Osteocyte (in vitro differentiated cells): ENCODE measurements at places on chromosomes 16 and 17.

DNA sequence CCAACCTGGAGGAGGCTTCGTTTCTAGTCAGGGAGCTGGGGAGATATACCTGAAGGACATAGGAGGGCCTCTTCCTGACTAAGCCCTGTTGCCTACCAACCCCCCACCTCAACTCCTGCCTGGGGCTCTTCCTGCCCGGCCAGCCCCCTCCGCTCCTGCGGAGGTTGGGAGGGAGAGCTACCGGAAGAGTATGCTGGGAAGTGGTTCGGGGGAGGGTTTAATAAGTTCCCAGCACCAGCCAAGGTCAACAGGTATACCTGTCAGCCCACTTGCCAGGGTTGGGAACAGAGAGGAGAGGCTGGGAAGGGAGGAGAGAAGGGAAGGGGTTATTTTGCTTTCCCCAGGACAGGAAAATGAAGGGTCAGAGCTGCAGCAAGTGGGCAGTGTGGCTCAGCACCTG lies 4.7 kb downstream of the PPP1R1B start:
- no peak for DNase-seq

DNA sequence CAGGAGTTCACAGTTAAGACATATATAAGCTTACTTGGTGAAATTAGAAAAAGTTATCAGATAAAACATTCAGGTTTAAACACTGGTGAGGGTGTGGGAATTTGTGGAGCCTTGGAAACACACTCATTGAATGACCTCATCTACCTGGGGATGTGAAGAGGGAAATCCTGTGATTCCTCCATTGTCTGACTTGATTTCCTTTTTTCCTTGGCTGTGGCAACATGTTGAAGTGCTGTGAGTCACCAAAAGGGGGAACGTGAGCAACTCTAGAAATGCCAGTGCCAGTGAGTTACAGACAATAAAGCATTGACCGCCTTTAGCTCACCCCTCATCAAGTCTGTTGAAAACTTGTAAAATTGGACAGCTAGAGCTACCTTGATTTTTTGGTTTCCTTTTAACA lies 1.8 kb downstream of the HMOX2 start:
- no peak for DNase-seq

DNA sequence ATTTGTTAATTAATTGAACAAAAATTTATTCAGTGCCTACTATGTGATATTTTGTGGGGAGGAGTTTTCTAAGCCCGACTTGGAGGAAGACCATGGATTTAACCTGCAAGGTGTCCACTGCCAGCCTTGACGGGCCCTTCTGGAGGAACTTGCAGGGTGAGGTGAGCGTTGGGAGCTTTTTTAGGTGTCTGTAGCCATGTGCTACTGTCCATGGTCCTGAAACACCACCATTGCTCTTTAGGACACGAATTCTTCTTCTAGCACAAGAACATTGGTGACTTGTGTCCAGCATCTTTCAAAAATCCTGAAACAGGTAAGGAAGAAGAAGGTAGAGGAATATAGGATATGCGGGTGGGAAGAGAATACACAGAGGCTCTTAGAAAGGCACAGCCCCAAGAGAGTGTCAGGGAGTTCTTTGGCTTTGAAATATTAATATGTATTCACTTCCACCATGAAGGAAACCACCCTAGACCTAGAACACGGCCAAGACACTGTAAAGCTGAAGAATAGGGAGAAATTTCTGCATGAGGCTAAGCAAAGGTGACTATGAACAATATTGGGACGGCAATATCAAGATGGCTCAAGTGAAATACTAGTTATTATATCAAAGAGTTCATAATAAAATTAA lies 27.9 kb upstream of the OR4D1 start:
- no peak for DNase-seq

GRCh38 chr16:47069313-47069712 lies 74.4 kb downstream of the NETO2 start:
- DNase-seq = no peak

DNA sequence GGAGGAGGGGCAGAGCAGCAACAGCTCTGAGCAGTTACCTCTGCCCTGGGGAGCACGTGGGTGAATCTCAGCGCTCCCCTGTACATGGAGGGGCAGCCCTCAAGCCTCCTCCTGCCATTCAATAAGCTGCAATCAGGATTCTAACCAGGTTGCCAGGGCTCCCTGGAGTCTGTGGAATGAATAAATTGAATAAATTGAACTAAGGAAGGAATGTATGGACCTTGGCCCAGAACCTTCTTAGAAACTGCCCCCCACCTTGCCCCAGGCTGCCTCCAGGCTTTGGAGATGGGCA lies 1.6 kb upstream of the CDH16 start:
- no peak for DNase-seq

DNA sequence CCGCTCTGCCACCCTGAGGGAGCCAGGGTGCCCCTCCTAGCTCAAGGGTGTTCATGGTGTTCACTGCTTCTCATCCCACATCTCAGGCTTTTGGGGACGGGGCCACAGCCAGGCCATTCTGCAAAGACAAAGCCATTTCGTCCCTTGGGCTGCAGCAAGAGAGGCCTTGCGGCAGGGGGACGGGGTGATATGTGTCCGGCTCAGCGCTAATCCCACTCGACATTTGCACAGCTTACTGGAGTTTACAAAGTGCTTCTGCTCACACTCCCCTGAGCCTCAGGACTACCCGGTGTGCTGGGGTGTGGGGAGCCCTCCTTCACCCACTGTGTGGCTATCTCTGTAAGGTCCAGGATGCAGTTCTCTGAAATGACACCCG lies 84.3 kb downstream of the RTN4RL1 start:
- DNase-seq = no peak

GRCh38 chr16:23835390-23836077 lies at the start of gene PRKCB:
TSS of gene PRKCB (plus strand) at chr16:23835983.
- DNase-seq = no peak

GRCh38 chr16:25108054-25108453 lies 3.5 kb upstream of the LCMT1 start:
- no peak for DNase-seq

GRCh38 chr17:10119203-10120108 lies 79.0 kb downstream of the GAS7 start:
- DNase-seq = no peak

GRCh38 chr16:68779891-68780290 lies 42.8 kb downstream of the CDH1 start:
- DNase-seq = no peak

GRCh38 chr16:56683424-56684172 lies 1.3 kb downstream of the MT1X start:
- DNase-seq = no peak
